Kidney glomerular epithelial cell (primary cell): ENCODE measurements at places on chromosomes 6 and 20.

DNA sequence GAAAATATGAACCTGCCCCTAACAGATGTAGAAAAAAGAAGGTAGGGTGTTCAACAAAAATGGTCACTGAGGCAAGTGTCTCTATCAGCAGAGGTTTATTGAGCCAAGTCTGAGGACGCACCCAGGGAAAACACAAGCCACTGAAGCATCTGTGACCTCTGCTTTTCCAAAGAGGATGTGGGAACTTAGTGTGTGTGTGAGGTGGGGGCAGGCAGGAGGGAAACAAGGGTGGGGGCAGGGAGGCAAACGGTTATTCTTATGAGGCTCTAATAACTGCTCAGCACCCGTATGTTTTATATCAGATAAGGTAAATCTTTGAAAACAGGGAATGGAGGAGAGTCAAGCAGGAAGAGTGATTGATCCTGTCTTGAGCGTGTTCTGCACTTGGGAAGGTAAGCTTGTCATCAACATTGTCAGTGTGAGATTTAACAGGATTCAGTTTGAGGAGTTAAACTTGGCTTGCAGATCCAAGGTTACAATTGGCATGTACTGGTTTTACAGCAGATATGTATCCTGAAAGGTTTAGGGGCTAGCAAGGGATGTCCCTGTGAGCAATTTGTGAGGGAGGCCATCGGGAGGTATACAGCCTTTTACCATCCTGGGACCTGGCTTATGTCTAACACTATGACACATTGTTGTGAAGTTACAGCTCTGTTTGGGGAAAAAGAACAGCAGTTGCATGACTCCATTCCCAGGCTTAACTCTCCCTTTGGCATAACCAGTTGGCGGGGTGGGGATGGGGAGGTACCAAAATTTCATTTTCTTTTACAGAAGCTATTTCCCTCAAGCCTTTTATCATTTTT, 33.7 kb downstream of the NINL start:
- no peak for DNase-seq

GRCh38 chr6:22028403-22029090, 268.3 kb downstream of the PRL start:
- DNase-seq: no peak

DNA sequence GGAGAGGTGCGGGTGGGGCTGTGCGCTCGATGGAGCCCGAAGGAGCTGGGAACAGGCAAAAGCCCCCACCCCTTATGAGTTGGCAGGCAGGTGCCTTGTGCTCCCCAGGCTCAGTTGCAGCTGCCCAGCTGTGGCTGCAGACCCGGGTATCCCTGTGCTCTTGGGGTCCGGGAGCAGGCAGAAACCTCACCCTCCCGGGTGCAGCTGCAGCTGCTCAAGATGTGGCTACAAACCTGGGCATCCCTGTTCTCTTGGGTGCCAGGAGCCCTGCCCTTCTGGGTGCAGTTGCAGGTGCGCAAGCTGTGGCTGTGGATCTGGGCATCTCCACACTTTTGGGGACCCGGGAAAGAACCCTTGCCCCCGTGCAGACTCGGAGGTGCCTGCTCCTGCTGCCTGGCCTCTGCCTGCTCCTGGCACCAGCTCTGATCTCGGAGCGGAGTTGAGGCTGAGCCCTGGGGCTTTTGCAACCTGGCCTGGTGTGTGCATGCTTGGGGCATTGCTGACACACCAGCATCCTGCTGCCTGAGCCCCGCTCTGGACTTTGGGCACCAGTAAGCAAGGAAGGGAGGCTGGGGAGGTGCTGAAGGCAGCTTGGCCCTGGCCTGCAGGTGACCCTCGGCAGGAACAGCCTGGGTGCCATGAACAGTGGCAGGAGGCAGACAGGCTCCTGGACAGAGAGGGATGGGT, 21.6 kb downstream of the OR2J3 start:
- no peak for DNase-seq

DNA sequence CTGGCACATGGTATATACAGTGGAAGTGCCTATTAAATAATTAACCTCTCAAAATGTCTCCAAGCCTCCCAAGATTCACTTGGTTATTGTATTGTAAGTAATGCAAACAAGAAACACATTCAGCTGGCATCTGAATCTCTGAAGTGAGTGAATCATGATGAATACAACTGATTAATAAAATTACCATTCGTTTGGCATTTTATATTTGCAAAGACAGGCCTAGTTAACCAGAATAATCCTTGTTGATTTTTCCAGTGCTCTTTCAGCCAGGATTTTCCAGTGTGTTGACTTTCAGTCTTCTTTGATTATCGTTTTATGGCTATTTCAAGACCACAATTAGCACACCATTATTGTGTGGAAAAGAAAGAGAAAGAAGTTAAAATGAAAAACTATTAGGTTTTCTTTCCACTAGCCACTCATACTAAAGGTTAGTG, 20.3 kb downstream of the SLC22A2 start:
- DNase-seq: peak; percentile 89

GRCh38 chr6:91600561-91600960, 1013.7 kb upstream of the MAP3K7 start:
- DNase-seq: no peak
